Stimulated activated CD8-positive, alpha-beta memory T cell treated with anti-CD3 and anti-CD28 coated beads, Interleukin-4, amount 100 ng/mL, for 1 hour (primary cell): ENCODE measurements at places on chromosomes 3 and 15.

DNA sequence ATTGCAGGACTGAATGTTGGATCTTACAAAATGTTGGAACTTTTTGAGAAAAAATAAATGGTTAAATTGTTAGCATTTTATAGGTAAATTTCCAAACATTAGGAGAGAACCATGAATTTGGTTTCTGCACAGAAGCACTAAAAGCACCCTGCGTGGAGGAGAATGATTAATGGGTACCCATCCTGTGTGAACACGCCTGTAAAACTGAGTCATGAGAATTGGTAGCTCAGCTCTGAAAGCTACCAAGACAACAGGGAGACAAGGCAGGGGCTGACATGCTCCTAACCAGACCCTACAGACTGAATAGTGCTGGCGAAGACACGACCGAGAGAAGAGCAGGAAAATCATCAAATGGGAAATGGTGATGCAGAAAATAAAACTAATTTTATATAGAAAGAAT, 32.4 kb upstream of the MTMR10 start:
- no peak for DNase-seq

GRCh38 chr3:60809857-60810610, 441.2 kb downstream of the FHIT start:
- no peak for DNase-seq

- no peak for DNase-seq
Measured at GRCh38 chr3:64459711-64460110, 228.1 kb downstream of the ADAMTS9 start.

DNA sequence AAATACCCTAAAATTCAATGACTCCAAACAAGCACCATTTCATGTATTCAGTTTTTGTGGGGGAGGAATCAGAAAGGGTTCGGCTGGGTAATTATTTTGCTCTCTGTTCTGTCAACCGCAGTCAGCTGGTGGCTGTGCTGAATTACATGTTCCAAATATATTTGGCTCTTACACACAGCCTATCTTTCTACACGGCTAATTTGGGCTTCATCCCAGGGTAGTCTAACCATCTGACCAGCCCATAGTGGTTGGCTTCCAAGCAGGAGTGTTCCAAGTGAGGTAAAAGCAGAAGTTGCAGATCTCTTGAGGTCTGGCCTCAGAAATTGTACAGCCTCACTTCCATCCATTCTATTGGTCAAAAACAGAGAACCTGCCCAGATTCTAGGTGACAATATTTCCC, 760.8 kb upstream of the SEMA6D start:
- DNase-seq: no peak

DNA sequence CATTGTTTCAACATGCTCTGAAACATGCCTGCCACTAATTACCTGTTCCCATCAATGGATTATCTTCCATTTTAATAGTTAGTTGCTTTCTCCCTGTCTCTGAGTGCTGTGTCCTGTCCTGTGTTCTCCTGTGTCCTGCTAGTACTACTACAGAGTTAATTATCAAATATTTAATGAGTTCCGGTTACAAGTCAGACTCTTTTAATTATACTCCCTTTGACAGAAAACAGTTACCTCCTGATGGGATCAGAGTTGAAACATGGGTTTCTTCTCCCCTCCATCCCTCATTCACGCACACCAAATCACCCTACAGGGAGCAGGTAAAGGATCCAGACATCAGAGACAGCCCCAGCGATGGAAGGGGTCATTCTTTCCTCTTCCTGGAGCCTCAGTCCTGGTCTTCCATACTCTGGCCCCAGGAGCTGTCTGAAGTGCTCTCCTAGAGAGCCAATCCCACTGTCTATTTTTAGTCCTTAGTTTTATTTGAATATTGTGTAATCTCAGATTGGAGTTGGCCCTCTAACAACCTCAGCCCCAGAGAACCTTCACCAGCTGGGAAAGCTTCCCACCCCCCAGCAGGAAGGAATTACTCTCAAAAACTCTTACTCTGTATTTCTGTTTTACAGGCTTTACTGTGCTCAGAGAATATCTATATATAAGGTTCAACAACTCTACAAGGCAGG, 137.0 kb upstream of the C2CD4B start:
- DNase-seq: no peak

DNA sequence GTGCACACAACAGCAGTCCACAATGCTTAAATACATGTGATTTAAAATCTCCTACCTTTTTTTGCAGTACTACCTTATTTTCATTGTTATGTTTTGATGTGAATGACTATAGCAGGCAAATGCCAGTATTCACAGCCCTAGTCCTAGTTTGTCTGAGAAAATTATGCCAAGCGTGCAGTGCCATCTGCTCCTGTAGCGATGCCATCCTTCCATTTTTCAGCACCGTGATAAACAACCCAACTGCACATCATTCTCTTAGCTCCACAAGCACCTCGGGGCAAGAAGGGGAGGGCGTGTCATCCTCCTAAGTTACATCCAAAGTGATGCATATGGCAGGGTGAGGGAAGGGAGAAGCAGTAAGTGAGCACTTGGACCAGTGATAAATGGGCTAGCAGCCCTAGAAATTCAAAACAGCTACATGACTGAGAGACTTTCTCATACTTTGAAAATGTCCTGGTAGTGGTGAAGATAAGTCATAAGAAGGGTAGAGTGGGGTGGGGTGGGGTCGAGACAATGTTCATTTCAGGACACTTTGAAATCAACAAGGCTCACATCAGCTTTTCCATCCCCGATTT, 198.8 kb downstream of the LSAMP start:
- DNase-seq: no peak

DNA sequence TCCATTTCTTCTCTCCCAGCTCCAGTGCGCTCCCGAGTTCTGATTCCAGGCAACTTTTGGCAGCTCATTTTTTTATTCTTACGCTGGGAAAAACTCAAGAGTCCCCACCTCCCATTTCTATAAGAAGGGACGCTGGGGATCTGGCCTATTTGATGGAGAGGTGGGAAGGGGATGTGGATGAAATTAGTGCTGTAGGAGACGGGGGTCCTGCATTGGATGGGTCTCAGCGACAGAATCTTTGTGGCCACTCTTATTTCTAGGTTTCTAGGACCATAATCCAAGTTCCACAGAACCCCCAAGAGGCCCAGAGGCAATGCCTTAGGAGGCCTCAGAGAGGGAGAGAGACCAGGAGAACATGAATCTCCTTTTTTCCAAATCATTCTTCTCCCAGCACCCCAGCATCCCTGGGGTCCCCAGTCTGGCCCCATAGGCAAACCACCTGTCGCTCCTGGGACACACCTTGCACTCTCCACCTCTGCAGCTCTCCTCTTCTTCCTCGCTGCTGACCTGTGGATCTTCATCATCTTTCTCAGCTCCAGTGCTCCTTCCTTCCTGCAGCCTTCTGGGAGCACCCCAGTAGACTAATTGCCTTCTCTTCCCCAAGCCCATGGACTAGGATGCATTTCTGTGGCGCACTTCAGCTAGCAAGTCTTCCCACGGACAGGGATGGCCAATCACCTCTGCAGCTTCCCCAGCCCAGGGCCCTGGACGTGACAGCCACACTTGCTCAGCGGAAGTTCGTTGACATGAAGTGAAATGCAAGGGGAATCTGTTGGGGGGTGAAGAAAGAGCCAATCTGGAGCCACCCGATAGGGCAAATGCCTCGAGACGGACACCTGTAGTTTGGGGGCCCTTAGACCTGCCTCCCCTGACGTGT, 100.1 kb upstream of the ALDH1A3 start:
- DNase-seq: no peak

- no peak for DNase-seq
Measured at GRCh38 chr15:51736069-51736468, 1.4 kb downstream of the LYSMD2 start.

GRCh38 chr3:107662124-107662507, 139.4 kb downstream of the BBX start:
- DNase-seq: no peak

DNA sequence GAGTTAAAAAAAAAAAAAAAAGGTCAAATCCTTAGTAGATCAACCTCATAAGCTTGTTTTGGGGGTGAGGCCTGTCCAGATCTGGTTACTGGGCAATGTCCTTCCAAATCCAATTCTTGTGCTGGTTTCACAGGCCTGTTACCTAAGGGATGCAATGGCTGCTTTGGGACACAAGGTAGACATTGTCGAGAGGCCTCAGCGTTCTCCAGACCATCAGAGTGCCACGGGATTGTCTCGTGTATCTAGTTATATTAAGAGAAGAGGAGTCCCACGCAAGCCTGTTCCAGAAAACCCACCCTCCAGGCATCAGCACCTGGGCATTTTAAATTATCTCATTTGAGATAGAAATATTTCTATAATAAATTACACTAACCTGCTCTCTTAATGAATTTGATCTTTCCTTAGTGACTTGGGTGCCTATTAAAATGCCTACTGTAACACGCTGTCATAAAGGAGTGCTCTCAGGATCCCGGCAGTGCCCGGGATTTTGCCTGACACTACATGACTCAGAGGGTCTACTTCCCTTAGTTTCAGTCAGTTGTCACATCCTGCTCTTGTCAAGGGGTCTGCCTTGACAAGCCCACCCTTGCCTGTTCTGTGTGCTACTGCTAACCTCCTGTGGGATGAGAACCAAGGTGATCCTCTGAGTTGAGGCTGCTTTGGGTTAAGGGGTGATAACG, 116.0 kb downstream of the LIPC start:
- no peak for DNase-seq

DNA sequence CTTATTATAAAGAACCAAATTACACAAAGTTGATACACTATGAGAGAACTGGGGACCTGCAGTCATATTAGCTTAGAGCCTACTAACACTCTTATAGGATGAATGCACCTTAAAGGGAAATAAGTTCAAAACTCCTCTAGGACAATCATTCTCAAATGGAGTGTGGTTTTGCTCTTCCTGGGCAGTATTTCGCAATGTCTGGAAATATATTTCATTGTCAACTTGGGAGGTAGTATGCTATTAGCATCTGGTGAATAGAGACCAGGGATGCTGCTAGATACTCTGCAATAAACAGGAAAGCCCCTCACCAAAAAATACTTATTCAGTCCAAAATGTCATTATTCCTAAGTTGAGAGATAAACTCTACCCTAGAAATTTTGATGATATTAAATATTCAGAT, 451.4 kb upstream of the ARPP21 start:
- DNase-seq: no peak

DNA sequence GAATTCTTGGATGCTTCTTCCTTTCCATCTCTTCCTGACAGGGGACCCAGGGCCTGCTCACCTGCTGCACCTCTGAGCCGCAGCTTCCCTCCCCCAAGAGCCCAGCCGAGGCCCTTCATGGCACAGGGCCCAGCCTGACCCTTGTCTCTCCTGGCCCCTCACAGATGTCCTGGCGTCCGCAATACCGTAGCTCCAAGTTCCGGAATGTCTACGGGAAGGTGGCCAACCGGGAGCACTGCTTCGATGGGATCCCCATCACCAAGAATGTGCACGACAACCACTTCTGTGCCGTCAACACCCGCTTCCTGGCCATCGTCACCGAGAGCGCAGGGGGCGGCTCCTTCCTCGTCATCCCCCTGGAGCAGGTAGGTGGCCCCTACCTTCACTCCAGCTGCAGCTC, 66.2 kb downstream of the CORO2B start:
- DNase-seq: no peak

DNA sequence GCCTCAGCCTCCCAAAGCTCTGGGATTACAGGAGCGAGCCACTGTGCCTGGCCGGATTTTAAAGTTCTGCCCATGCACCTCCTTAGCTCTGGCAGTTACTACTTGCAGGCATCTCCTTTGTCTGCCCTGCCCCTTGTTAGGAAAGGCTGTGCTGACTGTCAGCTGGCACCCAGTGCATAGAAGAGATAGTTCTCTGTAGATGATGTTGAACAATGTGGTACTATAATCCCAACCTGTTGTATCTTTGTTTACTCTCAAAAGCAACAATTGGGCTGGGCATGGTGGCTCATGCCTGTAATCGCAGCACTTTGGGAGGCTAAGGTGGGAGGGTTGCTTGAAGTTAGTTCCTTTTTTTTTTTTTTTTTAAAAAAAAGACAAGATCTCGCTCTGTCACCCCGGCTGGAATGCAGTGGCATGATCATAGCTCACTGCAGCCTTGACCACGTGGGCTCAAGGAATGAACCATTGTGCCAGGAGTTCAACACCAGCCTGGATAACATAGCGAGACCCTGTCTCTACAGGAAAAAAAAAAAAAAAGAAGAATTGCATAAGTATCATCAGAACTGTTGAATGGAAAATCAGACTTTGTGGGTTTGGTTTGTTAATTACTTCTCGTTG, 30.6 kb downstream of the FLNB start:
- no peak for DNase-seq

- no peak for DNase-seq
Measured at GRCh38 chr3:31981206-31982181, at the start of the genes OSBPL10 and ZNF860. OSBPL10 (minus strand) TSS chr3:31981262; CDS start chr3:31981179, 83 bp downstream. ZNF860 (plus strand) TSS chr3:31981750; CDS start chr3:31989080, 7,330 bp downstream.

DNA sequence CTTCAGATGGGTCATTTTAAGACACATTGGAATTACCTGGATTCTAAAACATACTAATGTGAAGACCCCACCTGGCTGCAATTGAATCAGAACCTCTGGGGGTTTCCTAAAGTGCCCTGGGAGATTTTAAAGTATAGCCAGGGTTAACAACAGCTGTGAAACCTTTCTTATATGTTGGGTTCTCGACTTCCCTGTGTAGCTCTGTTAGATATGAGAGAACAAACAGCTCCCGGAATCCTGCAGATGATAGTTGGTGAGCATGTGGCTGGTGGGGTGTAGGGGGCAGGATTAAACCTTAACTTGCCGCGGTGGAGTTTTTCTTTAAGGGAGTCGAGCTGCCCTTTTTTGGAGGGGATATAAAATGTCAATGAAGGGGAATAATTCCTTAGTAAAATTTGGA, 12.1 kb downstream of the PLCL2 start:
- no peak for DNase-seq

DNA sequence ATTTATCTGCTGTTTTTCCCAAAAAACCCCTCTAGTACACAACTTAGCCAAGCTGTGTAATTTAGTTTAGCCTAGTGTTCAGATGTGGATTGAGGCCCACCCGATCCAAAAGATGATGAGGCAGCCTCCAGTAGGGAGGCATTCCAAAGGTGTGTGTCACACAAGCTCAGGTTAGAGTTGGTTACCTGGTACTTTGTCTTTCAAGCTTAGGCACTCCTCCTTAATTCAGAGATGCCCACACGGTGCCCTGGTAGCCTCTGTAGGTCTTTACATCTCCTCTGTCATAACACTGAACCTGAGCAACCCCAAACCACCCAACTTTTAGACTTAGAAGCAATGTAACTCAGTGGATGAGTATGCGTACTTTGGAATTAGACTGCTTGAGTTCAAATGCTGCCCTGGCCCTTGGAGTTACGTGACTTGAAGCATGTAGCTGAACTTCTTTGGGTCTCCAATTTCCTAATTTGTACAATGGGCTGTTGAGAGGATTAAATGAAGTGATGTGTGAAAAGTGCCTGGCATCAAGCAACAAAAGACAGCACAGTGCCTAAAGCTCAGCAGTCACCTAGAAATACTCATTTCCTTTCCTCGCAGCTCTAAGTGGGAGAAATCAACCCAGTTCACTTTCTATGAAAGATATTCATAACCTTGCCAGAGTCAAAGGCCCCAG, 284.6 kb upstream of the RARB start:
- DNase-seq: no peak

DNA sequence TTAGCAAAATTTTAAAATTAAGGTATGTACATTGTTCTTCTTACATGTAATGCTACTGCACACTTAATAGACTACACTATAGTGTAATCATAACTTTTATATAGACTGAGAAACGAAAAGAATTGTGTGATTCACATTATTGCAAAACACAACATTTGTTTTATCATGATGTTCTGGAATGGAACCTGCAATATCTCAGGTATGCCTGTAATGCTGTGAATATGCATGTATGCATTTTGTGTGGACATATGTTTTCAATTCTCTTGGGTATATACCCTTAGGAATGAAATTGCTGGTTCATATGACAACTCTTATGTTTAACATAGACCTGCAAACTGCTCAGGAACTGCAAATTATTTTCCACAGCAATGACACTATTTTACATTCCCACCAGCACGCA, 38.6 kb upstream of the TJP1 start:
- DNase-seq: no peak
